ENCODE measurements at places on chromosomes 5 and 9.
A peak's percentile ranks its signal among the peaks of the same experiment; 100 is the strongest.

- DNase-seq = no peak
These were observed 396.5 kb downstream of the ANXA1 start for GRCh38 chr9:73548201-73548600.

GRCh38 chr5:39517800-39518199 lies 93.0 kb upstream of the DAB2 start:
- DNase-seq = no peak

DNA sequence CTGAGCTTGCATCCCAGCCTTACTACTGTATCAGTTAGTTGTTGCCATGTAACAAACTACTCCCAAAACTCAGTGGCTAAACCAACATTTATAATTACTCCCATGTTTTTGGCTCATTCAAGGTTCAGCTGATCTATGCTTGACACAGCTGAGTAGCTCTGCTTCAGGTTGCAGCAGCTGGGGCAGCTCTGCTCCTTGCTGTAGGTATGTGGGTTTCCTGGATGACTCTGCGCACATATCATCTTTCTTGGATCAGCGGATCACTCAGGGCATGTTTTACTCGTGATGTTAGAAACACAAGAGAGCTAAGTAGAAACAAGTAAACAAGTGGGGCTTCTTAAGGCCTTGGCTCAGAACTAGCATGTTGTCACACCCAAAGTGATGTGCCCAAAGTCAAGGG lies 15.1 kb downstream of the TEK start:
- no peak for DNase-seq

GRCh38 chr5:147046281-147046680 lies 167.7 kb upstream of the PPP2R2B start:
- no peak for DNase-seq

DNA sequence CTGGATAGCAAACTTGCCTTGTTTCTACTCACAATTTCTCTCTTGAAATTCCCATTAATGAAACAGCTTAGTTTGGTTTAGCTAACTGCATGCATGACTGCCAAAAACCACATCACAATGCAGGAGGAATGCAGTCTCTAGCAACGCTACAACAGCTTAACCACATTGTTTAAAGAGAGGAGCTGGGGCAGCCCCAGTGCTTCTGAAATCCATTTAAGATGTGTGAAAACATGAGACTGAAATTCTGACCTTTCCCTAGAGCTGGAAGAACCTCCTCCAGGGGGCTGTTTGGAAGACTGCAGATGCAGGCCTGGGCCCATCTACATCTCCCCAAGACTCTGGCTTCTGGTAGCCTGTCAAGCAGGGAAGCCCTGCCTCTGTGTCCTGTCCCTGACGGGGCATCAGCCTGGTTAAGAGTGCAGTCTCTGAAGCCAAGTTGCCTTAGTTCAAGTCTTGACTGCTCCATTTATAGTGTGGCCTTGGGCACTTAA lies 157.1 kb downstream of the ZNF462 start:
- DNase-seq = no peak

GRCh38 chr9:120742951-120743416 lies 28.7 kb upstream of the MEGF9 start:
- peak; percentile 53 for DNase-seq

- DNase-seq = no peak
These were observed 19.7 kb downstream of the TUSC1 start for GRCh38 chr9:25658571-25658970.

GRCh38 chr5:72109062-72109411 lies 1.8 kb downstream of the MAP1B start:
- no peak for DNase-seq

DNA sequence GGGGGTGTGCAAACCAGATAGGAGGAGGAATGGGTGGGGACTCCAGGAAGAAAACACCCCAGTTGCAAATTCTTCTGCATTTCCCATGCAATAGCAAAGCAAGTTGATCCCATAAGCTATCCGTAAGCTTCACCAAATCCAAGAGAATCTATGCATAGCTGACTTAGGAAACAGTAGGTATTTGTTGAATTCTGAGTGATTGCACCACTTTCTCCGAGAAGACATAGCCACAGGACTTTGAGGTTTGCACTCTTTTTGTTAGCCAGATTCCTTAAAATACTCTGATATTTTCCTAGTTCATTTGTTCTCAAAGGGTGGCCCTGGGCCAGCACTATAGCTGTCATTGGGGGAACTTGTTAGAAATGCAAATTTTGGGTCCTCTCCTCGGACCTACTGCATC lies 271.9 kb downstream of the SLIT3 start:
- no peak for DNase-seq

DNA sequence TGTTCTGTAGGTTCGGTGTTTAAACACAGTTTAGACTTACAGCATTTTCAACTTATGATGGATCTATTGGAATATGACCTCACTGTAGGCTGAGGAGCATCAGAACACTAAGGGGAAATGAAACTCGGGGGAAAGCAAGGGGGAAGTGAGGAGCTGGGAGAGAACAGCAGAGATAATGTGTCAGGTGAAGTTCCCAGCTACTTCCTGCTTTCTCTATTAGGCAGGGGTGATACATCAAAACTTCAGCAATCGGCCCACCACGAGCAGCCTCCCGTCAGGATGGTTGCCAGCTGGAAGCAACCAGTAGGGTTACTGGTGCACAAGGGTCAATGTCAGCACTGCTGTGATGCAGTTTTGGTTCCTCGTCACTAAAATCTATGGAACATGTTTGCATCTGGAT lies 34.3 kb downstream of the FAT2 start:
- DNase-seq = peak; percentile 91

GRCh38 chr9:135198586-135199285 lies 111.3 kb downstream of the OLFM1 start:
- DNase-seq = no peak

GRCh38 chr5:57855831-57856230 lies 373.2 kb upstream of the ACTBL2 start:
- DNase-seq = no peak

DNA sequence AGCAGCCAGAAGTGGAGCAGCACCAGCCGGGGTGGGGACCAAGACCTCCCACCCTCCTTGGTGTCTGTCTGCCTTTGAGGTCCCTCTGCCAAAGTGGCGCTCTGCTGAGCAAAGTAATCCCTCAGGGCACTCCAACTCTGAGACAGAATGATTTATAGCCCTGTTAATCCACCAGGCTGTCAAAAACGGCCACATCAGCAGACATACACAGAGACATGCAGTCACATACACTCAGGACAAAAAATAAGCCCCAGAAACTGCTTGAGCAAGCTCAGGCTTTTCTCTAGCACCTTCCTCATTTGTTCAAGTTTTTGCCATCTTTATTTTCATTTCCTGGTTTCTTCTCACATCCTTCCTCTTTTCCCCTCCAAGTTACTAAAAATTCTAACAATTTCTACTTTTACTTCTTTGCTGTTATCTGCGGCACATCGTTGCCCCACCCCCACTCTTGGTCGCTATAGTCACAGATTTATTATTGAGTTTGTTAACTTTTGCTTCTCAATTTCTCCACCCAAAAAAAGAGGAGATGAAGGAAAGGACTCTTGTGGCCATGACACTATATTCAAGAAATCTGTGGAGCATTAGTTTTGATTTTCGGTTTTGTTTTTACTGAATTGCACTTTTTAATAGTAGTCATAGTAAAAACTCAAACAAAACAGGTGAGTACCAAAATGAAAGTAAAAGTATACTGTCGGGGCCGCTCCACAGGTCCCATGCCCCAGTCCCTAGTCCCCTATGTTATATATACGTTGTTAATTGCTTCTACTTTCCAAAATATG lies 17.4 kb upstream of the ADRB2 start:
- peak; percentile 89 for DNase-seq

GRCh38 chr5:38265546-38266179 lies 7.3 kb downstream of the EGFLAM start:
- peak; percentile 61 for DNase-seq

GRCh38 chr5:36073595-36074216 lies 7.0 kb upstream of the UGT3A2 start:
- no peak for DNase-seq

DNA sequence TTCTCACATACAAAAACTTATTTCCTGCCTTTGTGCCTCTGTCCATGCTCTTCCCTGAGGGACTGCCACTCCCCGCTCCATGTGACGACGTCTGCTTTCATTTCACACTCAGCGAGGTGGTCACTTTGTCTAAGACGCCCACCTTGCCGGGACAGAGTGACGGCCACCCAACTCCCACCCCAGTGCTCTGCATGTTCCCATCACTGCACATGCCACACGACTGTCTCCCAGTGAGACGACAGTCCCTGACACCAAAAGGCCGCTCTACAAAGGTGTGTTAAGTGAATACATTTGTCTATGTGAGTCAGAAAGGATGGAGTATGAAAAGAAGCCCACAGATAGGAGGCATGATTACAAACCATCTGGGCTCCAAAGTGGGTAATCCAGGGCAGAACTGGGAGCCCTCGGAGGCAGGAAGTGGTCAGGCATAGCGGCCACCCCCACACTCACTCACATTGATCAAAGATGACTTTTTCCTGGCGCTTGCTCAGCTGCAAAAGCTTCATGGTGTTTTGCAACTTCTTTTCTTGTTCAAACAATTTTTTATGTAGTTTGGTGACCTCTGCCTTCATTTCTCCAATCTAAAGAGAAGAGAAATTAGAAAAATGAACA lies 185.8 kb downstream of the CDK5RAP2 start:
- peak; percentile 59 for DNase-seq

DNA sequence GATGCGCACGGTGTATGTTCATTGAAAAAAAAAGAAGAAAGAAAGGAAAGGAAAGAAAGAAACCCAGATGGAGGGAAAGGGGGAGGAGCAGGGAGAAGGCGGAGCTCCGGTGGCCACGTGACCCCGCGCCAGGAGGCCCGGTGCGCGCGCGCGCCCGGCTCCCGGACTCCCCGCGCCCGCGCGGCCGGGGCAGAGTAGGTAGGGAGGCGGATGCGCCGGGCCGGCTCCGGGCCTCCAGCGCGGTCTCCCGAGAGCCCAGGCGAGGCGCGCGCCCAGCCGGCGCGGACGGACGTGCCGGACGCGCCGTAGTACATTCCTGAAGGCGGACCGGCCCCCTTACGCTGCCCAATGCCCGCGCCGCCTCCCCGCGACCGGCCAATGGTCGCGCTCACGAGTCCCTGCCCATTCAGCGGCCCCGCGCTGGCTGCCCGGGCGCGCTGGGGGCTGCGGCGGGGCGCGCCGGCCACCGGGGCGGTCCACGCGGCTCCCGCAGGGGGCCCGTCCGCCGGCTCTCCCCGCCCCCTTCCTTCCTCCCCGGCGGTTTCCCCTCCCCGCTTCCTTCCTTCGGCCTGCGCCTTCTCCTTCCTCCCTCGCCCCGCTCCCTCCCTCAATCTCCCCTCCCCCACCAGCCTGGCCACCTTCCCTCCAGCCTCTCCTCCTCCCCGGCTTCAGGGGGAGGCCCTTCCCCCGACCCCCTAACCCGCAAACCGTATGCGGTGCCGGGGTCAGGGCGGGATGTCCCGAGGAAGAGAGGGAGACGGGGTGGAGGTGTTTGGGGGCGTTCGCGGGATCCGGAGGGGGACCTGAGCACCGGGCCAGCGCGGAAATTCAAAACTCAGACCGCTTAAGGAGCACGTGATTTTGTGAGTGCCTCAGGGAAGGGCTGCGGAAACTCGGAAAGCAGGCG lies 5.8 kb downstream of the PTCH1 start:
- peak; percentile 82 for DNase-seq

GRCh38 chr5:30930736-30931135 lies 262.8 kb upstream of the CDH6 start:
- no peak for DNase-seq
